ENCODE measurements at places on chromosomes 12 and 14. TPM values are rescaled to one million over a fixed set of nuclear protein-coding genes. Genes with fewer than 3 reads are reported as not detected.

GRCh38 chr12:26874501-26875296 lies 41.7 kb upstream of the ITPR2 start:
- H3K36me3 ChIP-seq: no peaks in the 10 kb centered on the region
- no peak overlapping the region for H3K4me3 ChIP-seq
- no peak overlapping the region for H3K27ac ChIP-seq
- H3K4me1 ChIP-seq: peaks cover 18% of the 10 kb centered on the region

GRCh38 chr12:109228664-109229063 lies 80.4 kb downstream of the FOXN4 start:
- no peaks in the 10 kb centered on the region for H3K27me3 ChIP-seq
- peaks cover 66% of the 10 kb centered on the region for H3K36me3 ChIP-seq
- no peak overlapping the region for H3K27ac ChIP-seq
- no peak for DNase-seq
- no peaks in the 10 kb centered on the region for H3K4me1 ChIP-seq
- no peak overlapping the region for H3K4me3 ChIP-seq

LLPH gene
- 29.3 TPM for polyA plus RNA-seq

AGAP2 gene
- 5.6 TPM for polyA plus RNA-seq

DNA sequence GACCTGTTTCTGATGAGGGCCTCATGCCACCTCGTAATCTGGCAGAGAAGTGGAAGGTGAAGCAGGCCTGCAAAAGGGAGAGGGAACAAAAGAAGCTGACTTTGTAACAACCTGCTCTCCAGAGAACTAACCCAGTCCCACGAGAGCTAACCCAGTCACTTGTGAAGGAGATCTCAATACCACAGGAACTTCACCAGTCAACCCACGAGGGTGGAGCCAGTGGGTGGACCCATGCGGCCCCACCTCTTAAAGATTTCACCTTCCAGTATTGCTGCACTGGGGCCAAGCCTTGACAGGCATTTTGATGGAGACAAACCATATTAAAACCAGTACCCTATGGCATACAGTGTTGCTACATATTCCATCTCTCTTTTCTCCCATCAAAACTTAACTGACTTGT lies 55.1 kb downstream of the SERPINA10 start:
- H3K36me3 ChIP-seq: no peaks in the 10 kb centered on the region
- no peak overlapping the region for H3K27ac ChIP-seq
- H3K4me3 ChIP-seq: no peak overlapping the region
- no peaks in the 10 kb centered on the region for H3K27me3 ChIP-seq
